ENCODE measurements at places on chromosomes 11 and 22. TPM values are rescaled to one million over a fixed set of nuclear protein-coding genes. Genes with fewer than 3 reads are reported as not detected.

Gene SMIM35
- total RNA-seq = not detected

Gene OR51E1
- 1.1 TPM for total RNA-seq

Gene FOLR2
- 25.7 TPM for total RNA-seq

Gene MRGPRX4
- not detected for total RNA-seq

Gene TNNT3
- 428 TPM for total RNA-seq

Gene PPFIA1
- total RNA-seq = 43.2 TPM

Gene RHOD
- 11.7 TPM for total RNA-seq

Gene FZD4
- total RNA-seq = 41.4 TPM

Gene C11orf87
- total RNA-seq = 0.69 TPM

Gene MCM5
- 26.6 TPM for total RNA-seq

Gene SPINDOC
- 5.3 TPM for total RNA-seq

Gene FDX1
- total RNA-seq = 7.3 TPM

Gene MS4A6E
- total RNA-seq = not detected

Gene TRIM49
- total RNA-seq = not detected

Gene PRODH
- total RNA-seq = 5.6 TPM

Gene CASP1
- total RNA-seq = 57.9 TPM

Gene TMPRSS4
- total RNA-seq = 2.5 TPM

Gene GLB1L2
- 2.7 TPM for total RNA-seq

Gene APOL6
- 15.5 TPM for total RNA-seq

Gene OR10D3
- not detected for total RNA-seq

Gene ASPHD2
- 0.89 TPM for total RNA-seq

Gene CARNS1
- total RNA-seq = 3.8 TPM

Gene NUDT8
- 6.0 TPM for total RNA-seq

Gene SYCE3
- total RNA-seq = not detected

Gene PPP2R5B
- total RNA-seq = 5.5 TPM

Gene ANO5
- total RNA-seq = 3.3 TPM

Gene SH3BP1
- total RNA-seq = 8.4 TPM

Gene CARD18
- total RNA-seq = 37.0 TPM

Gene TRIM64C
- total RNA-seq = not detected

Gene EPS8L2
- 35.6 TPM for total RNA-seq

Gene SULT4A1
- total RNA-seq = 0.89 TPM

Gene CYP2D6
- total RNA-seq = 1.4 TPM

Gene RASL10A
- 0.39 TPM for total RNA-seq

Gene DNAJB7
- not detected for total RNA-seq

Gene MYBPC3
- total RNA-seq = 0.30 TPM

Gene SLC22A12
- not detected for total RNA-seq

Gene OR2AG1
- not detected for total RNA-seq

Gene TRIM48
- total RNA-seq = not detected

Gene OR51B4
- not detected for total RNA-seq

Gene PKDREJ
- total RNA-seq = 0.10 TPM

Gene KRTAP5-11
- total RNA-seq = 2.2 TPM

Gene BTG4
- total RNA-seq = not detected

Gene KRTAP5-8
- 2.5 TPM for total RNA-seq

Gene TYR
- total RNA-seq = 4.0 TPM

Gene LRRC10B
- 0.49 TPM for total RNA-seq

Gene HSPB2
- total RNA-seq = 3.2 TPM

Gene LRFN4
- total RNA-seq = 5.5 TPM

Gene ROBO4
- total RNA-seq = 9.7 TPM

Gene TRIM51
- not detected for total RNA-seq

Gene KCNJ1
- total RNA-seq = 0.10 TPM

Gene TUBA8
- total RNA-seq = 2.5 TPM

Gene AGBL2
- total RNA-seq = 1.1 TPM

Gene CDCA5
- 4.1 TPM for total RNA-seq

Gene LMNTD2
- 0.69 TPM for total RNA-seq

Gene DKK3
- total RNA-seq = 67.7 TPM

Gene ZFTA
- total RNA-seq = 12.8 TPM

All from skin of body (tissue), 3 donors.